Activated naive CD4-positive, alpha-beta T cell treated with anti-CD3 and anti-CD28 coated beads, Interleukin-2, amount 50 U/mL, for 72 hours (primary cell): ENCODE measurements at places on chromosomes 6 and 20. TPM values are rescaled to one million over a fixed set of nuclear protein-coding genes. Genes with fewer than 3 reads are reported as not detected.

GRCh38 chr6:54980511-54981275 is 134.1 kb downstream of the FAM83B start:
- DNase-seq, result no peak

DNA sequence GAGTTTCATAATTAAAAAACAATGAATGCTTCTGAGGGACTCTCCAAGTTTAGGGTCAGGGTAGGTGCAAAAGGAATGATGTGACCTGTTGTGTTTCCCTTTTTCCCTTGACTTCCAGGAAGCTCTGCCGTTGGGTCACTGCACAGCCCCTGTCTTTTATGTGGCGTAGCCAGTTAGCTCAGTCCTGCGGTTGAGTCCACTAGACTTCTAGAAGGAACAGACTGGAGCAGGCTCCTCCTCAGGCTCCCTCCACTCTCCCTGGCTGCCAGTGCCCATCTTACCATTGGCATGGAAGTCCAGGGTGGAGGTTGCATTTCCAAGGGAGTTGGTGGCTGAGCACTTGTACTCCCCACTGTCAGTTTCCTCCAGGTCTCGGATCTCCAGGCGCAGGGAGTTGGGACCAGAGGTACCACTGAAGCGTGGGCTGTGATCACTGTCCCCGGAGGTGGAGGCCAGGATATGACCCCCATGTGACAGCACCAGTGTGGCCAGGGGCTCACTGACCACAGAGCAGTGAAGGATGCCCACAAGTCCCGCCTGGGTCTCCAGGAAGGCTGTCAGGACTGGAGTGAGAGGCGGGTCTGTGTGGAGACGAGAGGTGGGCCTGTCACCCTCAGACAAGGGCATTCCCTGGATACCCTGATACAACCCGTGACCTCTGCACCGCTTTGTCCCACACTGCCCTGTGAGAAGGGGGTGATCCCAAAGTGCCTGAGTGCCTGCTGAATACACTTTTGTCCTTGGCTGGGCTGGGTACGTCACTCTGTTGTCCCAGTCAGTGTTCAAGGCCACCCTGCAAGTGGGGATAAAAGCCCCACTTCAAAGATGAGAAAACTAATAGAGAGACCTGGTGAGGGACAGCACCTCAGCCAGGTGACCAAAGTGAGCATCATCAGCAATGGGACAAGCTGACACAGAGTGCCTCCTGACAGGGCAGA is 11.1 kb downstream of the SIGLEC1 start:
- DNase-seq, result no peak

DNA sequence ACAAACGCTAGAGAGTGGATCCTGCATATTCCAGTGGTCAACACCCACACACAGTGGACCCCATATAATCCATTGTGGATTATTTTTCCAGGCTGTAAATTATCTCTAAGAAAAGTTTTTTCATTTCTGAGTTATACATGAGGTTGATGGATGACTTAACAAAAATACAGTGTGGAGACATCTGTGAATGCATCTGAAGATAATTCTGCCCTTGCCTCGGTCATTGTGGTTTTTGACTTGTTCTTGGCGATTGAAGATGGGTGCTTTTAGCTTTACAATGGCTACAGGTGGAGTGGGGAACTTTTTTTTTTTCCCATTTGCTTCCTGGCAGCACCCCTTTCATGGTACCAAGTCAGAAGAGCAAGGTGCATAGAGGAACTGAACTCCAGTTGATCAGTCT is 242.7 kb downstream of the MYLK4 start:
- no peak for DNase-seq

GRCh38 chr6:132287101-132287500 is 114.2 kb downstream of the MOXD1 start:
- no peak for DNase-seq

DNA sequence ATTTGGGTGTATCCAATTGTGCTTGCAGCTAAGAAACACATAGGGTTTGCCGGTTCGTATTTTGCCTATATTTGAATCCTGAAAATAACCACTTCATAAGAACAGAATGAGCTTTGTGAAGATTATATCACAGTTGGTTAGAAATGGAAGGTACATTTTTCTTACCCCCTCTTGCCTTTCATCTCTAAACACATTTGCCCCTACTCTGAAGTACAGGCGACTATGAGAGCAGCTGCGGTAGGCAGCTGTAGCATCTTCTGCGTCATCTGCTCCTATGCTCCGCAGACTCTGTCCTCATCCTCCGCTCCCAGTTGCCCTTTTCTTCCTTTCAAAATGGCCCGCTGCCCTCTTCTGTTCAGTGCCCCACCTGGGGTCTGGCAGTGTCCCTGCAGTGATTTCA is 47.6 kb upstream of the REV3L start:
- no peak for DNase-seq

- DNase-seq, result no peak
Observed at GRCh38 chr20:14838663-14839628, 501.5 kb upstream of the FLRT3 start.

- DNase-seq, result no peak
Observed at GRCh38 chr20:23574977-23575376, 6.7 kb upstream of the CST9L start.

DNA sequence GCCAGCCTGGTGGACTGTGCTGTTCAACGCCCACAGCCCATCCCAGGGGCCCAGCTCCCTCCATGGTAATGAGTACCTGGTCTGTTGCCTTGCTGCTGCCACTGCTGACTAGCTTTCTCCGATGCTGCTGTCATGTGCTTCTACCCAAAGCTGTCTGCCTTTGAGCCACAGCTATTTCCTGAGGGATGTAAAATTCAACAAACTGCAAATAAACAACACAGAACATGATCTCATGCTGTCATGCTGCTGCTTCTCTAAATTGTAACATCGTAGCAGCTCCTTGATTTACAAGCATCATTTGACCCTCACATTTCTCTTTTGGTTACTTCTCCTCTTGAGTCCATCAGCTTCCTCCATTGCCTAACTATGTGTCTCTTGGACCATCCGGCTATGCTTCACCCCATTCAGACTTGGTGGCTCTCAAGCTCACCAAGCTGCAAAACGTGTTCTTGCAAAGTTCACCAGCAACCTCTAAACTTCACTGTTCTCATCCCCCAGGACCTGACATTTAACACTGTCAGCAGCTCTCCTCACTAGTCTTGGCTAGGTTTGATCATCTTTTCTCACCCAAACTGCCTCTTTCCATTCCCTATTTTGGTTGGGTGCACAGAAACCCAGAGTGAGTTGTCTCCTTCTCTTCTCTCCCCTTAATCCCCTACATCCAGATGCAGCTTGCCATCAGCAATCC is 54.6 kb downstream of the FYN start:
- DNase-seq, result no peak

- DNase-seq, result no peak
Observed at GRCh38 chr6:1657116-1657770, 47.5 kb downstream of the FOXC1 start.

DNA sequence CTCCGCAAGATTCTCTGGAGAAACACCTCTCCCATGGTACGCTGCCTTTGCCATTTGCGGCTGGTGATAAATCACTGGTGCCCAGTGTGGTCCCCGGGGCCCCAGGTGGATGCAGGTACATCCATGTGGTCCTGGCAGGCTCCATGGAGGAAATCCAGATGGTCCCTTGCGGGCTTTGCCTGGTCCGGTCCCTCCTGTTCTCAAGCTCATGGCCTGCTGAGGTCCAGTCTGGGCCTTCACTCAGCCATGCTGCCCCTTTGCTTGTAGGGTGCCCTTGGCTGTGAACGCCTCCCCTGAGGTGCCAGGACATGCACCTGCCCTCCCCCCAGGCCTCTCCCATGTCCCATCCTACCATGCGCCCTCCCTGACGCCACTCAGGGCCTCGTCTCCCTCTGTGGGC is 21.2 kb upstream of the DACT2 start:
- DNase-seq, result no peak

GRCh38 chr6:102918161-102918560 is 1524.7 kb downstream of the GRIK2 start:
- no peak for DNase-seq

ETV7 gene
- total RNA-seq, result 0.16 TPM

CLIC5 gene
- total RNA-seq, result 1.8 TPM
